Peyer's patch (tissue), 4 donors: ENCODE measurements at places on chromosomes 2 and 18. TPM values are rescaled to one million over a fixed set of nuclear protein-coding genes. Genes with fewer than 3 reads are reported as not detected.

- no peak for DNase-seq
Measured at GRCh38 chr2:21774691-21775368, 651.1 kb downstream of the TDRD15 start.

DNA sequence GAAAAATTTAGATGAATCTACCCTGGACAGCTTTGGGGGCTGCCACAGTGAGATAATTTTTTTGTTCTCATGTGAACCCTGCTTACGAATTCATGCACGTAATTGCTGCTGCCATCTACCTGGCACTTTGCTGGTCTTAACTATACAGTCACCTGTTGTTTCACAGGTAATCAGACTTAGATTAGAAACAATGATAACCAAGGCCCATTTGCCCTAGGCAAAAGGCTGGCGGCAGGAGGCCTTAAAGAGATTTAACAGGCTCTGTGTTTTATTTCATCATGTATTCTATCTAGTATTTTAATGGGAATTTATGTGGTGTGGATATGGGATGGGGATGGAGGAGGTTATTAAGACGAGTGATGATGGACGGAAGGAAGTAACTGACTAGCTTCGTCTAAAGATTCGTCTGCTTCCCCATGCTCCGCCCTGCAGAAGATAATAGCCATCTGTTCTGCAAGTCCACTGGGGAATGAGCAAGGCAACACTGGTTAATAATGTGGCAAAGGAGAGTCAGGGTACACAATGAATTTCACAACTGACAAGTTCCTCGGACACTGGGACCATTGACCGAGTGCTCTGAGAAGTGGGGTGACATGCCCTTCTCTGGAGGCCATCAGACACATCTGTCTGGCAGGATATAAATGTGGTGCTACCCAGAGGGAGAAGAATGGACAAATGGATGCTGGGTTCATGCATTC, 291.8 kb upstream of the TNP1 start:
- no peak for DNase-seq

SNED1 gene
- 27.6 TPM for total RNA-seq

GRCh38 chr2:106316915-106317314, 122.8 kb upstream of the UXS1 start:
- DNase-seq = no peak

- peak; percentile 90 for DNase-seq
Measured at GRCh38 chr2:233013027-233013461, at the start of gene NGEF. Gene NGEF, minus strand, starts transcription at chr2:233013256. Its CDS starts 38,366 bp downstream, at chr2:232974890.

CFAP65 gene
- total RNA-seq = not detected

- no peak for DNase-seq
Measured at GRCh38 chr2:105399207-105399861, 483 bp upstream of the FHL2 start.

GRCh38 chr18:24446953-24447538, 13.4 kb upstream of the HRH4 start:
- DNase-seq = no peak

LMAN2L gene
- 9.4 TPM for total RNA-seq

LIMS2 gene
- 29.0 TPM for total RNA-seq

DNA sequence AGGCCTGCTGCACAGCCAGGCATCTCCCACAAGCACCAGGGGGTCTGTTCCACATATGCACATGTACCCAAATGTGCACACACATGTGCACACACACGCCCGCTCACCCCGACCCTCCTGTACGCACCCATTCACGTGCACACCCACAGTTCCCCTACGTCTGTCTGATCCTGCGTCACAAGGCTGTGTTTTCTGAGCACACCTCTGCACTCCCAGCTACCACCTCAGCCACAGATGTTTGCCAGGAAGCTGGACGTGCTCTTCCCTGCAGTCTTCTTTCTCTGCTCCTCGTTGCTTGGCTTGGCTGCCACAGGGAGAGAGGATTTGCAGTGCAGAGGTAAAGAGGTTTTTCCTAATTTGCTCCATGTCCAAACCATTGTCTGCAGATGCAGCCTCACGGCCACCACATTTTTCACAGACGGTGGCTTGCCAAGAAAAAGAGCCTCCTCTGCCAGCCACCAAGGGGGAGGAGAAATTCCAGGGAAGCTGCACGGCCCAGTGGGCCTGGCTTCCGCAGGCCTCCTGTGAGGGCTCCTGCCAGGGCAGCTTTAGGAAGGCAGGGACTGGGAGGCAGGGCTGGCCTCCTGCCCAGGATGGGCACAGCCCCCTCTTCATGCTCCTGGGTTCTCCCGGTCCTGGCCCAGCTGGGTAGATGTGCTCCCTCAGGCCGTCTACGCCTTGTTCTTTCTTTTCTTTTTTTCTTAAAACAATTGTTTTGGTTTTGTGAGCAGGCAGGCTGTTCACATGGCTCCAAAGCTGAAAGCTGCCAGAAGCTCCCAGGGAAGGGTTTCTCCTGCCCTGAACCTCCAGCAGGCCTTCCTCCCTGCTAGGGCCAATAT, 29.3 kb upstream of the HS6ST1 start:
- peak; percentile 11 for DNase-seq

GRCh38 chr18:75218065-75218923, 7.7 kb downstream of the TSHZ1 start:
- no peak for DNase-seq

MOCOS gene
- total RNA-seq = 5.0 TPM

SERPINB12 gene
- total RNA-seq = not detected

- DNase-seq = no peak
Measured at GRCh38 chr2:217736776-217737550, 265.8 kb downstream of the TNS1 start.

DNA sequence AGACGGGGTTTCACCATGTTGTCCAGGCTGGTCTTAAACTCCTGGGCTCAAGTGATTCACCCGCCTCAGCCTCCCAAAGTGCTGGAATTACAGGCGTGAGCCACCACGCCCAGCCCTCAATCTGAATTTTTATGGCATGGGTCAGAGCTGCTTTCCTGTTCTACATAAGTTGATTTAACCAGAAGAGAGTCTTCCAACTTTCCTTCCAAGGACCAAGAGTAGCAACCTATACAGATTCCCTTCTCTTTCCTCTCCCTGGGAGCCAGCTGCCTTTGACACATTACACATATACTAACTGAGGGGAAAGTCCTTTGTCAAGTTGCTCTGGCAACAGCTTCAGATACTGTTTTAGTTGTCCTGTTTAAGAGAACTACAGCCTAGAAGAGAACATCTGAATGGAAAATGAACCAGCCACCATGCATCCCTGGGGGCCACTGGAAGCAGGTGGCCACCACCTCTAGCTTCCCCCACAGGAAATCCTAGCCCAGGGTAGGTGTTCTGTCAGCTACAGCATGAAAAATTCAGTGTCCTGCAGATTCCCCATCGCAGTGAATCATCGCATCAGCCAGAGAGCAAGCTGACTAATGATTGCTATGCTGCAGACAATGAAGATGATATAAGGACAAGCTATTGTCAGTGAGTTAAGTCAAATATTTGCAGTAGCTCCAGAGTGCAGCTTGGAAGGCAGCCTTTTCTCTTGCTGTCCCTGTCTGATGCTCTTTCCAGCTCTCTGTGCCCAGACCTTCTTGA, 62.9 kb downstream of the POMC start:
- no peak for DNase-seq

- no peak for DNase-seq
Measured at GRCh38 chr18:76426737-76427305, 68.2 kb downstream of the ZNF516 start.

DNA sequence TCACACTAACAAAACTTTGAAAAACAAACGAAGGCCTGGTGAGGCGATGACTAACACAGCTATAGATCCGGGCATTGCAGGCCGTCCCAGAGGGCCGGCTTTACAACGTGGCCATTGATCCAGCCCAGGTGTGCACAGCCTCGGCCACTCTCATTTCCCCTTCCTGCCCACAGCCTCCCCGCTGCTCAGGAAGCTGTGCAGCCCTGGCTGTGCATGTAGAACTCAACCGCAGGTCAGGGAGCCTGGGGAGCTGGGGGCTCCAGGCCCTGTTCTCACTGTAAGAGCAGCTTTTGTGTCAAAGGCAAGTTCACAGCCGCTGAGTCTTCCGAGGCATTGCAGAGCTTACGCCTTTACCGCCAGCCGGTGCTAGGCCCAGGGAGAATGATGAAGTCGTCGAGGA, 87.2 kb downstream of the LONRF2 start:
- DNase-seq = no peak

PMAIP1 gene
- total RNA-seq = 0.94 TPM

GRCh38 chr2:11008773-11009172, 97.0 kb downstream of the KCNF1 start:
- no peak for DNase-seq

DNA sequence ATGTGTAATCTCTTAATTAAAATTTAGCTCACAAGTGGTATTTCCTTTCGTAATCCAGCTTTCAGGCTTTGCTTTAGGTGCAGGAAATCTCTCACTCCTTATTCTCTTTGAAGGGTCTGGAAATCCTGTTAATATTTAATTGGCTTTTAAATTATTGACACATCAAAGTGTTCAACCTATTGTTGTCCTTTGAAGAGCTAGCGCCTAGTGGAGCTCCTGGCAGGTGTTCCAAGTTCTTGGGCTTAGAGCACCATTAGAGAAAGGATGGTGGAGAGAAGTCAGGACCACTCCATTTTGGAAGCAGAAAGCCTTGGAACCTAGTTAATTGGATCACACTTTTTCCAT, 92.4 kb downstream of the CABLES1 start:
- DNase-seq = no peak

GRCh38 chr2:202032846-202033316, 774 bp upstream of the FZD7 start:
- DNase-seq = peak; percentile 36

DSC3 gene
- total RNA-seq = 2.0 TPM

GRCh38 chr2:218658671-218659257, 659 bp downstream of the ZNF142 start:
- peak; percentile 65 for DNase-seq

DNA sequence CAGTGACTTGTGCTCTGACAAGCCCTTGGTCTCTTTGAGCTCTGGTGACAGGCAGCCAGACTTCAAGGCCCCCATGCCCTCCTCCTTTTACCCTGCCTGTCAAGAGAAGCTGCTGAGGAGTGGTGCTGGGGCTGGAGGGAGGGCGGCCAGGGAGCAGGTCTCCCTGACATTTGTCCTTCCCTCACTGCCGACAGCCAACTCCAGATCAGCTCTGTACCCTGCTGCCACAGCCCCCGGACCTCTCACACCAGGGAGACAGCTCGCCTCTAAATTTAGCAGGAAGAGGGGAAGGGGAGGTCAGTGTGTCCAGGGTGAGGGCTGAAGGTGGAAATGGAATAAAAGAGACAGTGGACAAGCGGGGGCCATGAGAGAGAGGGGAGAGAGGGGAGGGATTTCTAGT, 155.8 kb downstream of the TDRD15 start:
- no peak for DNase-seq

GRCh38 chr2:39663187-39663930, 2.4 kb upstream of the TMEM178A start:
- no peak for DNase-seq

D2HGDH gene
- total RNA-seq = 36.4 TPM

- no peak for DNase-seq
Measured at GRCh38 chr2:47037678-47038077, 117.4 kb downstream of the STPG4 start.
